Stimulated activated effector memory CD8-positive, alpha-beta T cell treated with anti-CD3 and anti-CD28 coated beads, Interleukin-12 subunit alpha, Interleukin-12 subunit beta, amount 100 ng/mL, for 72 hours (primary cell): ENCODE measurements at places on chromosomes 3 and 15.
A peak's percentile ranks its signal among the peaks of the same experiment; 100 is the strongest.

GRCh38 chr15:77772641-77773402 lies 140.1 kb upstream of the LINGO1 start:
- DNase-seq: no peak

DNA sequence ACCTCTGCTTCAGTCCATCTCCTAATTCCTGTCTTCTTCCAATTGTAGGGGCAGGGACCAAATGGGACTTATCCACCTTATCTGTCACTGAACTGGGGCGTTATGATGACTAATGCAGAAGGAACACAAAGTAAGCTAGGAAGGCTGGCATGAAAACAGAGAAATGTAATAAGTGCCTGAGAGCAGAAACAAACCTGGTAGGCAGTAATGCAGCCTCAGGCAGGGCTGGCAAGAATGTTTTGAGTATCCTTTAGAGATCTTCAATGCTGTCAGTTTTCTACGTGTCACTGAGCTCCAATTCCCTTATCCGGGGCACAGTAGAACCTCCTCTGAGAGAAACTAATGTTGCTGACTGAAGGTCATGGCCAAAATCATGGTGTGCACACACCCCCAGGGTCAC lies 246.2 kb upstream of the TBL1XR1 start:
- DNase-seq: no peak

- DNase-seq: no peak
Measured at GRCh38 chr3:186258968-186259367, 103.1 kb downstream of the DGKG start.

DNA sequence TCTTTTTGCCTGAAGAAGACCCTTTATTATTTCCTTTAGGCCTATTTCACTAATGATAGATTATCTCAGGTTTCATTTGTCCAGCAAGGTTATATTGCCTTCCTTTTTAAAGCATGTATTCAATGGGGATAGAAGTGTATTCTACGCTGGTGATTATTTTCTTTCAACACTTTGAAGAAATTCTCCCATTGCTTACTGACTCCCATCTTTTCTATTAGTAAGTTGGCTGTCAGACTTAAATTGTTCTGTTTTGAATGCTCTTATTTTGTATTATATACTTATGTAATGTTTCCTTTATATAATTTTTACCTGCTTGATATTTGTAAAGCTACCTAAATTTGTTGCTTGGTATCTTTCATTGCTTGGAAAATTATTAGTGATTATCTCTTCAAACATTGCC lies 445.1 kb upstream of the RASGRP1 start:
- no peak for DNase-seq

DNA sequence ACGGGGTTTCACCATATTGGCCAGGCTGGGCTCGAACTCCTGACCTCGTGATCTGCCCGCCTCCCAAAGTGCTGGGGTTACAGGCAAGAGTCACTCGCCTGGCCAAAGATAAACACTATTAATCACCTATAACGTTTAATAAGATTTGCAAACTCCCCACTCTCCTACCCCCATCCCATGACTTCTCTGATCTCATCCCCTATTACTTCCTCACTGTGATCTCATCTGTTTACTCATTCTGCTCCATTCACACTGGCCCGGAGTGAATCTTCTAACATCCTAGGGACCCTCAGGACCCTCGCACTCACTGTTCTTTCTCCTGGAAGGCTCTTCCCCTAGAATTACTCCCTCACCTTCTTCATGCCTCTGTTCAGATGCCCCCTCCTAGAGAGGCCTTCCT lies 78.9 kb downstream of the DGKG start:
- DNase-seq: no peak

DNA sequence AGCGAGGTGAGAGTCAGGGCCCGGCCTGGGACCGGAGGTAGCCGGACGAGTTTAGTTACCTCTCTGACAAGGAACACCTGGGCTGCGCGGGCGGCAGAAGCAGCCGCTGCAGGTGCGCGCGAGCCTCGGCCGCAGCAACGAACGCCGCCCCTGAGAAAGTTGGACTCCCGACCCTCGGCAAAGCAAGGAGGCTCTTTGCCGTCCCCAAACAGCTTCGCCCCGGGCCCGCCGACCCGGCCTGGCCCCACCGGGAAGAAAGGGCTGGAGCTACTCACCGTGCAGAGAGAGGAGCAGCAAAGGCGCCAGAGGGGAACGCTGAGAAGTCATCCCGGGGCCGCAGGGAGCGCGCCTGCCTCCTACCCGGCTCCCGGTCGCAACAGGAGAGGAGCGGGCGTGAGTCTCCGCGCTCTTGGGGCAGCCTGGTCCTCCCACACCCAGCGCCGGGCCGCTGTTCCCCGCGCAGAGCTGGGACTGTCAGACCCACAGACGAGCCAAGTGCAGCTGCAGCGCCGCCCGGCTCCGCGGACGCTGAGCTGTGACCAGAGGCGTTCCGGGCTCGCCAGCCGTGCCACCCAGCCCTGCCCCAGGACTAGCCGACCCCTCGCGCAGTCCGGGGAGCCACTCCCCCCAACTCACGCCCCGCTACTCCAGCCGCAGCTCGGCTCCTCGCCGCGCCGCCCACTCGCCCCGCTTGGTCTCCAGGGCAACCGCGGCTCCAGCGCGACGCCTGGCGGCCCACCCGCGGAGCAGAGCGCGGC lies at the start of gene IGSF11:
TSS of gene IGSF11 (minus strand) at position 591 of the 758 bp plus-strand sequence. CDS start at position 327, 264 bp downstream.
- peak; percentile 69 for DNase-seq

- DNase-seq: no peak
Measured at GRCh38 chr3:120224237-120224636, 60.8 kb downstream of the GPR156 start.

- DNase-seq: no peak
Measured at GRCh38 chr3:29463304-29463703, 182.4 kb downstream of the RBMS3 start.

GRCh38 chr3:99339222-99339621 lies 299.2 kb upstream of the COL8A1 start:
- no peak for DNase-seq

DNA sequence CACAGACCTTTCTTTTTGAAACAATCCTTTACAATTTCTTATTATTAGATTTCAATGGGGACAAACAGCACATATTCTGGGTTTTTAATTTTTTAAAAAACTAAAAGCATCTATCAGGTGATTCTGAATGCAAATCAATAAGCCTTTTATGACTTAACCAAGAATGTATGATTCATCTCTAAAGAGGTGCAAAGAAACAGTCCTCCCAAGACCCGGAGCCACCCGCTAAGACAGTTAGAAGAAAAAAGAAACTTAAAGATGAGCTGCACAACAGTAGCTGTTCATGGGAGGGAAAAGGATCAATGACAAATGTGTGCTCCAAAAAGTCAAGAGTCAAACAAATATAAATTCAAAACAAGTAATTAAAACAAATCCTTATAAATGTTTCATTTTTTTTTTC lies 319.5 kb downstream of the THSD4 start:
- DNase-seq: no peak

DNA sequence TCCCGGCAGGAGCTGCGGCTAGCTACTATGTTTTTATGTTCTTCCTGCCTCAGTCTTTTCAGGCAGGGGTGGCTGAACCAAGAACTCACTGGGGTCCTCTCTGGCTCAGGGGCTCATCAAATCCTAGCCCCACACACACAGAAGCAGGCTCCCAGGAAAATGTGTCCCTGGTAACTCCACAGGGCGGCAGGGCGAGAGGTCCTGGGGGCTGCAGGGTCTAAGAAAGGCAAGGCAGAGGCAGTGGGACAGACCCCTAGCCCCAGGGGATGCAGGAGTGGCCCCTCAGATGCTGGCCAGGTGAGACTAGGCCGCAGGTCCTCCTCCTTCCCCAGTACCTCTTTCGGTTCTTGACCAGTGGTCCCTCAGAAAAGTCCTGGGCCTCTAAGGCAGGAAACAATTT lies 48.9 kb downstream of the PTH1R start:
- no peak for DNase-seq

DNA sequence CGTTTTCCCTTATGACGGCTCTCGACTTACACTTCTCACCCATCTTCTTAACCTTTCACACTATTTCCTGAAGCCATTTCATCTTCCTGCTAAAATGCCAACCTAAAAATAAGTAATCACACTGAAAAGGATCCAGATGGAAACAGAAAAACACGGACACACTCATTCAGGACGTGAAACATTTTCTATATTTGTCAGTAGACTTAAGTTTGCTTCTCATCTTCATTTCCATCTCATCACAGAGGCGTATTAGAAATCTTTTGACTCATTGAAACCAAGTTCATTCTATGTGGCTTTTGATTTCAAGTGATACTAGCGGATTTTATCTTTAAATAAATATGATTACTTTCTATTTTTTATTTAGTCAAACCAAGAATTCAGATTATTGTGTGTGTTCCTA lies 27.4 kb upstream of the DLG1 start:
- DNase-seq: no peak

DNA sequence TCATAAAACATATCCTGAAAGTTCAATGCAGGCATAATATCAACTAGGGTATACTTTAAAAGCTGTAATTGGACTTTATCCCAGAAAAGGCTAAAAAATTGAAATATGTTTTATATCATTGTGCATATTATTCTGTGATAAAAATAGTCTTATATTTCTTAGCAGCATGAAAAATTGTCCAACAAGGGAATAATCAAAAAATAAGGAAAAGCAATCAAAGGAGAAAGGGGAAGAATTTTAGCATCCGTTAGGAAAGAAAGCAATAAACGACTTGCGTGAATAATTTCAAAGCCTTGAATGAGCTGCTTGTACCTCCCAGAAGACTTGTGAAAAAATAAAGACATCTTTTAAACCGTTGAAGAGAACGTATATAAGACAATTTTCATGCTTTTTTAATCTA lies 1369.8 kb upstream of the GBE1 start:
- DNase-seq: no peak

GRCh38 chr3:166837535-166837934 lies 542.6 kb downstream of the ZBBX start:
- DNase-seq: no peak

DNA sequence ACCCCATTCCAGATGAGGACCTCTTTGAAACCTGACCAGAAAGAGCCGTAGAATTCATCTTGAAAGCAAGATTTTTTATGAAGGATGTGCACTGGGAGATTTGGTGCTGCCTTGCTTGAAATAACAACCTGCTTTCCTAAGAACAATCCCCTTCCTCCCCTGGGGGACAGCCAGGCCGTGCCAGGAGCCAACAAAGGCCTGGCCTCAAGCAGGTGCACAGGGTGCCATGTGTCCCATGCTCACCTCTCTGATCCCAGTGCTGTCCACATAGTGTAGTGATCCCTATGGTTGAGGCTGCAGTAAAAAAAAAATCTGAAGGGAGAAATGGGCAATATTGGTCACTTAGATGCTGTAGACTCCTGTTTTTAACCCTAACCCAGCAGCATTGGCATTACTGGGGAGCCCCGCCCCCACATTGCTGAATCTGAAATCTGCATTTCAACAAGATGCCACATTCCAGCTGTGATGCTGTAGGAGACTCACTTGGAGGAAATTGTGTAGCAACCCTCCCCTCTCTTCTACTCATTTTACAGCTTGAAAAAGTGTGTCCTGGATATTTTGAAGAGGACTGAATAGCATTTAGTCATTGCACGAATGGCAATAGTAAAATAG lies 171.2 kb downstream of the APBA2 start:
- DNase-seq: no peak

GRCh38 chr15:26095710-26096330 lies 232.7 kb upstream of the ATP10A start:
- DNase-seq: no peak

GRCh38 chr3:44870375-44871061 lies 3.9 kb upstream of the TGM4 start:
- DNase-seq: no peak

GRCh38 chr15:93631958-93632618 lies 543.1 kb upstream of the RGMA start:
- no peak for DNase-seq

DNA sequence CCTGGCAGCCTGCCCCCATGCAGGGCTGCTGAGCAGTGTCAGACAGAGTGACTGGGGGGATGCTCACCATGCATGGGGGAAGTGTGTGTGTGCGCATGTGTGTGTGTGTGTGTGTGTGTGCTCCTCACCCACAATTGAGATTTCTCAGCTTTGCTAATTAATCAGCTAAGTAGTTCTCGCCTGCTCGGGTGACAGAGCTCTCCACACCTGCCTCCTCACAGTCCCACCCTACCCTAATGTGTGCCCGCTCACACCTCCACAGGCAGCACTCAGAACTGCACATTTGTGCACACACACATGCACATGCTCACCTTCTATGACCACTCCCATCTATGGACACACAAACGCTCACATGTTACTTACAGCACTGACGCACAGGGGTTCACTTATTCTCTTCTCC lies 37.3 kb downstream of the CACNA2D2 start:
- DNase-seq: no peak

DNA sequence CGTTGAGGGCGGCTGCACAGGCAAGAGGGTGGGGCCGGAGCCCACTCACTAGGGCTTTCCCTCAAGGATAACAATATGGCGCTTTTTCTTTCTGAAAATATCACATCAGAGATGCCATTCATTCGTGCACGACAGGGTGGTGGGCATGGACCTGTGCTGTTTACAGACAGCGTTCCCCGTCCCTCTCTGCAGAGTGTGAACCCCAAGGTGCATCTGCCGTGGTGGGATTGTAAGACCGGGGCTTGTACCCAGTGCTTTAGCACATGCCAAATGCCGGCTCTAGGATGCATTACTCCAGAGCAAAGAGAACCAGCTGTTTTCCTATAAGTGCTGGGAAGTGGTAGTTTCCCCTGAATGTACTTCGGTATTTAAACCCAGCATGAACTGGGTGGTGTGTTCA lies 37.0 kb downstream of the CHDH start:
- DNase-seq: no peak

- no peak for DNase-seq
Measured at GRCh38 chr3:11558411-11558903, 85.3 kb downstream of the VGLL4 start.

GRCh38 chr3:185796431-185797107 lies 28.3 kb downstream of the IGF2BP2 start:
- no peak for DNase-seq

GRCh38 chr15:95469496-95470000 lies 861.0 kb upstream of the NR2F2 start:
- no peak for DNase-seq

- no peak for DNase-seq
Measured at GRCh38 chr3:56406826-56407515, 61.3 kb downstream of the ERC2 start.

GRCh38 chr3:126512026-126512425 lies 5.5 kb downstream of the UROC1 start:
- DNase-seq: no peak

DNA sequence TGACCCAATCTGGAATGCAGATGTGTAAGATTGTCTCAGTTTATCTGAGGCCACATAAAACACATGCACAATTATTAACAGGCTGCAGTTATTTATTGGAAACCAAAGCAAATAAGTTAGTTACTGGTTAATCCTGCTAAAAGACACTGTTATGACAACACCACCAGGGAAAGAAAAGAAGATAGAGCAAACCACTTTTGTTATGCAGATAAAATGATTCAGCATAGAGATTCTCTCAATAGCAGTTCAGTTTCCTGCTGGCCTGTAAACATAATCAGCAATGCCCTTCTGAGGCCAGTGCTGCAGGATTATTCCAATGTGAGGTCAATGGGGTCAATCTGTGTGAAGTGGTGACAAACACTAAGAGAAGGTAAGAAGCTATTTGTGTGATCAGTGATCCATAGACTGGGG lies 244.4 kb downstream of the ZBTB20 start:
- no peak for DNase-seq
